Osteoblast (primary cell): ENCODE measurements at places on chromosomes 13 and 19. TPM values are rescaled to one million over a fixed set of nuclear protein-coding genes. Genes with fewer than 3 reads are reported as not detected.

GRCh38 chr13:35697186-35697730 is 220.8 kb upstream of the MAB21L1 start:
- peak; percentile 45 for DNase-seq

GRCh38 chr13:23699271-23699670 is 129.1 kb downstream of the TNFRSF19 start:
- no peak for DNase-seq

GRCh38 chr19:55118401-55118991 is 1.1 kb upstream of the PPP1R12C start:
- DNase-seq = peak; percentile 82

PRTN3 gene
- not detected in 2 replicates for total RNA-seq

- peak; percentile 98 for DNase-seq
These were observed 6.4 kb downstream of the GNA15 start for GRCh38 chr19:3142292-3142670.

- no peak for DNase-seq
These were observed 8.1 kb upstream of the C5AR2 start for GRCh38 chr19:47323872-47324271.

DNA sequence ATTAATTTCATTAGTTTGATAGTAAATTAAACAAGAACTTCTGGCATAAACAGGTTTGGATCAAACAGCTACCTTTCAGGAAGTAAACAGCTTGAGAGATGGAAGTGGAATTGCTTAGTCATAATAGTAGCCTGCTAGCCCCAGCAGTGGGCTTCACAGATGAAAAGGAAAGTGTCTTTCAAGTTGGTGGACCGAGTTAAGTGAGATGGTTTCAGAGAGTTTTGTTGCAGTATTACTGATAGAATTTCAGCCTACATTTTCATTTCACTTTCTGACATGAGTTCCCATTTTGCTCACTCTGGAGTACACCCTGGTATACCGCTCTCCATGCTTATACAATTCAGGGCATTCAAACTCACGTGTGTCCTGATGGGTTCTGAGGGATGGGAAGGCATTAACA is 2.0 kb upstream of the PTOV1 start:
- no peak for DNase-seq

DNA sequence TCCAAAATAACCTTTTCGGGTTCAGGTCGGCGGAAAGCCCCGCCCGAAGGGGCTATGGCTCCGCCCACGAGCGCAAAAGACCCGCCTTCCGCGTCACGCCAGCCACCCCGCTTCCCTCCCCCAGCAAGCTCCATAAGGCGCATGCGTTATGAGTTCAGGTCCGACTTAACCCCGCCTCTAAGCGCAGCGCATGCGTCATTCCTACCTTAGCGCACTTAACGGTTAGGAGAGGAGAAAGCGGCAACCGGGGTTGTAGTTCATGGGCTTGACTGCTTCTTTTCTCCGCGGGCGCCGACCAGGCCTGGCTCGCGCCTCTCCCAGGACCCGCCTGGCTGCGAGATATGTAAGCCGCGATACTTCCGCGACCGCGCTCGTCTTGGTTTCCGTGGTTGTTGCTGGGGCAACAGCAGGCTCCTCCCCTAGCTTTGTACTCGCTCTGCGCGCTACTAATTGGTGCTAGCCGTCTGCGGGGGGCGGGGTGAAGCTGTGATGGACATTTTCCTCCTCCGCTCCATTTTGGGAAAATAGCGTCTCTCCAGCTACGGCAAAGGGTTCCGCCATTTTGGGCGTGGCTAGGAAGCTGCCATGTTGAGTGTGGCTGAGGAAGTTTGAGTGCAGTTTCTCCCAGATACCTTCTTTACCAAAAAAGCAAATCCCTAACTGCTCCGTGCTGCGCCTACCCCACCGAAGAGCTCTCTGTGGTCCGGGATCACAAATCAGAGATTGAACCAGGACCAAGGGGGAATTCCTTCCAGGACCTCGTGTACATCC is at the start of gene B9D2:
TSS of gene B9D2 (minus strand) at position 397 of the 771 bp plus-strand sequence. CDS start 630 bp downstream, outside the sequence.
- peak; percentile 97 for DNase-seq
